ENCODE measurements at places on chromosomes 2 and 18.

- DNase-seq: no peak
These were observed 26.5 kb downstream of the EIF4E2 start for GRCh38 chr2:232576995-232577394.

DNA sequence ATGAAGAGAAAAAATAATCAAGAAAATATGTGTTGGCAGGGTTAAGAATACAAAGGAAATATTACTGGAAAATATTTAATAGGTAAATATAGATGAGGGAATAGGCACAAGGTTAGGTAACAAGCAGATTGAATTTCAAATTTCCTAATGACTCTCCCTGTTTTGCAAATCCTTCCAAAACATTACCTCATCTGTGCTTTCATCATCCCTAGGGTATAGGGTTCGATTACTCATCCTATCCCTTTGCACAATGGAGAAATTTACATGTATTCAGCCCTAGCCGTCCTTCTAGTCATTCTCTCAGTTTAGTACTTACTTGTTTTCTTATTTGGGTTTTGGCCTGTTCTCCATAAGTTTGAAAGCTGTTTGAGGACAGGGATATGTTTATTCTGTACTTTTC, 864.6 kb upstream of the FSHR start:
- no peak for DNase-seq

DNA sequence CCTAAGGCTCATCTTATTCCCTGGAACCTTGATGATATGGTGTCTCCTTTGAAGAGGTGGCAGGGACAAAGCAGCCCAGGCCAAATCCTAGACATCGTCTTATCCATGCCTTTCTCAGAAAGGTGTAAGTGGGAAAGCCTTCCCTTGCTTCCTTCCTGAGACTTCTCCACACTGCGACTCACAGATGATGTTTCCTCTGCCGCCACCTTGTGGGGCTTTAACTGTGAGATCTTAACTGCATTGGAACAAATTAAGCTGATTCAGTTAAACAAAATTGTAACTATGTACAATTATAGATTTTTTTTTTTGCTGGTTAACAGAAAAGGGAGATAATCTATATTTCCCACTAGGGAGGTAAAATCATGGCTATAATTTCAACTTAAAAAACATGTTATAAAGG, 10.0 kb upstream of the GCA start:
- no peak for DNase-seq

DNA sequence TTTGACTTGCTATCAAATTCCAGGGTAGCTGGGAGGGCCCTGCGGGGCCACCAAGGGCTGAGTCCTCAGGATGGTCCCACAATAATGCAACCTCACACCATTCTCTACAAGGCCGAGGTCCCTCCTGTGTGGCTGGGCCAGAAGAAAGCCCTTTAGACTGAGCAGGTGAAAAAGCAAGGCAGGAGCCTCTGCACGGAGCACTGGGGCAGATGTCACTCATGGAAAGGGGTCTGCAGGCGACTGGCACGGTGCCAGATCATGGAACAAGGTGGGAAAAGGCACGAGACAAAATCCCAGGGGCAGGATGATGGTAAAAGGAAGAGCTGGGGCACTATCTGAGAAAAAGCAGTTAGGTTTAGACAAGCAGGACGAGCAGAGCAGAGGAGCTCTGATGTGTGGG, 16.1 kb downstream of the HJURP start:
- no peak for DNase-seq

DNA sequence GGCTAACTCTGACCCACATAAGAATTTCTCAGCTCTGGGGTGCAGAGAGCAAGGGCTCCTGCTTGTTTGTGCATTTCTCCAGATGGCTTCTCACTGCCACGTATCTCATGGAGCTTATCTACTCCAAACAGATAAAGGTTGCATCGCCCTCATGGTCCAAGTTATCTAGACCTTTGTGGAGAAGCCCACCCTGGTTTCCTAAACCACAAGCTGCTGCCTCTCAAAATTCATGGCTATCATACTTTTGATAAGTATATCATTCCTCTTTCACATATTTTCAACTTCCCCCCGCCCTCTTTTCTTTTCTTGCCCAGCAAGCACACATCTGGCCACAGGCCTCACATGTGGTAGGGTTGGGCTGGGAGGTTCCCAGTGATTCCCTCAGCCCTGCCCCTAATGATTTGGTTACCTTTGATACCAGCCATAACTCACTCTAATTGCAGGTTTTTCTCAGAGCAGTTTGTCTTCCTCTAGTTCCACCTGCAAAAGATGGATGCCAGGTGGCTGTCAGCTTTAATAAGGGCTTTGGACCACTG, 146.0 kb downstream of the RHBDD1 start:
- DNase-seq: no peak

DNA sequence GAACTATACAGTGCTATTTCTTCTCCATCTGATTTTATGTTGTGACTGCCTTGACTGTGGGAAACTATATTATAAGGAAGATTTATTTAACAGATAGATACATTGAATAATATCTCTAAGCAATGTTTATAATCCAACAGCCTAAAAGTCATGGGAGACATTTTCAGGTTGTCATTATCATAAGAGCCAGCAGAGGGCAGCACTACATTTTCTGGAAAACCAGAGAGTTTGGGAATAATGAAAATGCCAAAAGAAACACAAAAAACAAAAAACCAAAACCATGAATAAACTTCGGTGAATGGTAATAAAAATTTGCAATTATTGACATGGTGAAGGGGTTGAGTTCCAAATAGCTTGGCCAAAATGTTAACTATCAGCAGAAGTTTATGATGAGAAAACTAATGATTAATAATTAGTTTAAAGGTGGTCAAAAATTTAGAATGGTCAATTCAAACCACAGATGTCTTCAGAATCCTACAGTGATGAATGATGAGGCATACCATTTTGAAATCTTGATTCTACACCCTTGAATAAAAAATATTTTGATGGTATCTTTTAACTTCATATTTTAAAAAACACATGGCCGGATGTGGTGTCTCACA, 4.7 kb downstream of the EEF1B2 start:
- peak; percentile 41 for DNase-seq

Measured in hypothalamus (tissue), 51 donors.